ENCODE measurements at places on chromosomes 6 and 20.
A peak's percentile ranks its signal among the peaks of the same experiment; 100 is the strongest.

GRCh38 chr6:9025228-9025627 lies 589.9 kb upstream of the SLC35B3 start:
- DNase-seq, result no peak

DNA sequence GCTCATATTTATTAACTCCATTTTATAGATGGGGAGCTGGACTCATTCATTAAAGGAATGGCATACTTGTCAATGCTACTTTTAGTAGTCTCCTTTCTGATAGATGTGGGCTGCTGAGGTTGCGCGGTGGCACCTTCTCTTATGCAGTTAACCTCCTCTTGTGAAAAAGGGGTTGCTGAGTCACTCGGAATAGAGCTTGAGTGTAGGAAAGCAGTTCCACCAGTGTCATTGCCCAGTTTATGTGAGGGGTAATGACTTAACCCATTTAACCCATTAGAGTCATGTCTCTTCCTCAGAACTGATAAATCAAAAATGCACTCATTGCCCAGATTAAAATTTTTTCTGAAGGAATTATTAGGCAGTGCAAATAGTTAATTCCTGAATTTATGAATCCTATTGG lies 6.3 kb downstream of the MAPK14 start:
- DNase-seq, result no peak

DNA sequence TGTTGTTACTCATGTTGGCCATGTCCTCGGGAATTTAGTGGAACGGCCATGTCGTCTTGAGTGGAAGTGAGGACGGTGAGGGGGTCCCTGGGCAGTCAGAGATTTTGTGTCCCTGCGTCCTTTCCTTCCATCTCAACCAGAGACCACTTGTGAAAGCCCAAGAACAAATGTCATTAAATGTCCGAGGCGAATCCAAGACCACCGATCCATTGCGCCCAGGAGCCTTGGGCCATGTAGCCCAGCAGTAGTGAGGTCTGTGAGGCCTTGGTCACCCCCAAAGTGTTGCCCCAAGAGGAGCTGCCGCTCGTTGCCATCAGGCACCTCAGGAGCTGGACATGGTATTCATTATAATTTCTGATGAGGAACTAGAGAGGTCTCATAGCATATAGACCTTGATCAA lies 17.4 kb upstream of the MICB start:
- DNase-seq, result no peak

- no peak for DNase-seq
Measured at GRCh38 chr20:55741801-55742200, 263.5 kb downstream of the CBLN4 start.

- DNase-seq, result no peak
Measured at GRCh38 chr20:64041781-64042053, 5.7 kb downstream of the C20orf204 start.

- no peak for DNase-seq
Measured at GRCh38 chr6:133298801-133299200, 57.6 kb downstream of the EYA4 start.

DNA sequence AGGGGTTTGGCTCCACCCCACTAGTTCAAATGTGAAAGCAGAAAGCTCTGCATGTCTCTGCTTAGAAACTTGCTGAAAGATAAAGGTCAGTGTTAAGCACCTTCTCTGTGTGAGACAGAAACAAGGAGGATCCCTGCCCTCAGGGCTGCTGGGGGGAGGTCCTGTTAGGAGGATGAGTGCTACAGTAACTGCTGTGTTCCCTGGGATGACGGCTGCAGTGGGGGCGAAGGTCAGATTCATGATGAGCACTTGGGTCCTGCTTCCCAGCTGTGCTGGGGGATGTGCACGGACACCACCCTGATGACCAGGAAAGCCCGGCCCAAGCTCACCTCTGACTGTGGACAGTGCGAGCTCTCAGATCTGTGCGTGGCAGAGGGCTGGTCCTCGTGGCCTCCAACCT lies 252.6 kb downstream of the DLL1 start:
- no peak for DNase-seq

- DNase-seq, result no peak
Measured at GRCh38 chr20:2244993-2245392, 50.8 kb upstream of the TGM3 start.

- DNase-seq, result no peak
Measured at GRCh38 chr6:148173548-148173947, 169.1 kb upstream of the SASH1 start.

GRCh38 chr20:31717478-31718201 lies 5.0 kb downstream of the BCL2L1 start:
- DNase-seq, result no peak

DNA sequence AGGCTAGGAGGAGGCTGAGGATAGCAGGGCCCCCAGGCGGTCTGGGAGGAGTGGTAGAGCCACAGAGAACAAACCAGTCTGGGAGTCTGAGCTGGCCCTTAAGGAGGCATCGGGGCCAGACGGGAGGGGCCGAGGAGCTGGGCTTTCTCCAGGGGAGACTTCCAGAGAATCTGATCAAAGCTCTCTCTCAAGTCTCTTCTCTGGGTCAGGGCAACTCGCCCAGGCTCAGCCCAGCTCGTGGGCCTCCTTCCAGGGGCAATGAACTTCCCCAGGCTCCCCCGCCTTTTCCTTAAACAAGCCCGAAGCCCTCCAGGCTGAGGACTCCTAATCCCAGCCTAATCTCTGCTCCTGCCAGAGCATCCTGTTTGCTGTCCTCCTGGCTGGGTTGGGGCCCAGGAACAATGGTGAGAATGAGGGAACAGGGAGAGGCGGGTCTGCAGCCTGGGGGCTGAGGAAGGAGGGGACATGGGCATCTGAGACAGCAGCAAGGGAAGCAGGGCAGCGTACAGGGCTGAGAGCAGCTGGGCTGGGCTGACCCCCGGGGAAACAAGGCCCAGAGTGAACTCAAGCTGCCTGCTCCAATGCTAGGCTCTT lies 173.6 kb downstream of the ANKRD60 start:
- DNase-seq, result no peak

DNA sequence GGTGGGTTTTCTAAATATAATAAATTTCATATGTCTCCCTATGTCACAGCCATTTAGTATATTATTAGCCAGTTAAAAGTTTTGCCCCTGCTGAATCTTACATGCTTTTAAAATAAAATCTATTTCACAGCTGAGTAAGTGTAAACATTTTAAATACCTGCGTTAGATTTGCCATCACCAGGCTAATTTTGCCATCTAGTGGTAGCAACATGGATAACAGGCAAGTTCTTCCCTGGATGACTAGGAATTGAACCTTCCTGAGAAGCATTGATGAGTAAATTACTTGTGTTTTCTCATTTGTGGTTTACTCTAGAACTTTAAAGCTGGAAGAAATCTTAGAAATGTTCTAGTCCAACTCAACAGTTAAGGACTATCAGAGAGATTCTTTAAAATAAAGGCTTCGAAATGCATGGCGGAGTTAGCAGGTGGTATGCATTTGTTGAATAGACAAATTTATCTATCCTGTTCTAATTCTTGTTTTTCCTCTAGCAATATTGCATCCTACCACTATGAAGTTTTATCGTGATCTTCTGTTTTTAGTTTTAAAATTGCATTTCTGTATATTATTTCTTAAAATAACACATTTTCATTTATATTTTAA lies 2.6 kb downstream of the PRSS35 start:
- DNase-seq, result peak; percentile 26

GRCh38 chr6:163190786-163191185 lies 223.7 kb upstream of the QKI start:
- no peak for DNase-seq

GRCh38 chr20:6576726-6577125 lies 190.8 kb upstream of the BMP2 start:
- no peak for DNase-seq

- no peak for DNase-seq
Measured at GRCh38 chr6:54074578-54075195, 36.6 kb upstream of the MLIP start.

- no peak for DNase-seq
Measured at GRCh38 chr20:31836853-31837608, 8.4 kb downstream of the FOXS1 start.

DNA sequence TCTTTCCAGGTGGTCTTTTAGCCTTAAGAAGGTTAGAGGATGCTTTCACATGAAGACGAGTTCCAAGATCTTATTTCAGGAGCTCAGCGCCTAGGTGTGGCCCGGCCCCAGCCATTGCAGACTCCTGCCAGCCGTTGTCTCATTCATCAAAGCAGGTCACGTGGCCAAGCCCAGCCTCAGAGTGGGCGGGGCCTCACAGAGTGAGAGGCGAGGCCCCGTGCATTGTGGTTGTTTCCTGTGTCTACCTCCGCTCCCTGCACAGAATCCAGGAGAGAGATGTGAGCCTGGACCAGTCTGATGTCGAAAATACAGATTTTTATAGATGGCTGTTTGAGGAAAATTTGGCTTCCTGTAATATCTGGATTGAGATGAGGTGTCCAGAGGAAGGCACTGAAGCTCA lies 49.2 kb upstream of the CST5 start:
- DNase-seq, result no peak

GRCh38 chr6:34249469-34250261 lies 859 bp upstream of the SMIM29 start:
- DNase-seq, result no peak

DNA sequence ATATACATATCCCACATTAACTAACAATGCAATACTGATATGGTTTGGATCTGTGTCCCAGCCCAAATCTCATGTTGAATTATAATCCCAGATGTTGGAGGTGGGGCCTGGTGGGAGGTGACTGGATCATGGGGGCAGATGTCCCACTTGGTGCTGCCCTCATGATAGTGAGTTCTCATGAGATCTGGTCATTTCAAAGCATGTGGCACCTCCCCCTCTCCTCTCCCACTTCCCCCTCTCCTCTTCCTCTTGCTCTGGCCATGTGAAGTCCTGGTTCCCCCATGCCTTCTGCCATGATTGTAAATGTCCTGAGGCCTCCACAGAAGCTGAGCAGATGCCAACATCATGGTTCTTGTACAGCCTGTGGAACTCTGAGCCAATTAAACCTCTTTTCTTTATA lies 71.2 kb downstream of the FYN start:
- DNase-seq, result no peak

DNA sequence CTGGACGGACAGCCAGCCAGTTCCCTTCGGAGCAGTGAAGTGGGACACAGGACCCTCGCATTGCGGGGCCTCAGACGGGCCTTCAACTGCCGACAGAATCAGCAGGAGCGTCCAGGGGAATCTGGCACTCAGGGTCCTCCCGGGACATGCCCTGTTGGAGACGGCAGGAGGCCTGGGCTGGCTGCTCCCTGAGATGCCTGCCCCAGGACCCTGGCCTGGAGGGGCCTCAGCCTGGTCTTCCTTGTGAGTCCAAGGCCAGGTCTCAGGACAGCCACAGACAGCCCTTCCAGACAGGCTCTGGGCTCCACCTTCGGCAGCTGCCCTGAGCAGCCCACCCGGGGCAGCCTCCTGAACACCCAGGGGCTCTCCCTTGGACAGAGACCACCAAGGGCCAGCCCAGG lies 14.6 kb upstream of the HELZ2 start:
- DNase-seq, result no peak

DNA sequence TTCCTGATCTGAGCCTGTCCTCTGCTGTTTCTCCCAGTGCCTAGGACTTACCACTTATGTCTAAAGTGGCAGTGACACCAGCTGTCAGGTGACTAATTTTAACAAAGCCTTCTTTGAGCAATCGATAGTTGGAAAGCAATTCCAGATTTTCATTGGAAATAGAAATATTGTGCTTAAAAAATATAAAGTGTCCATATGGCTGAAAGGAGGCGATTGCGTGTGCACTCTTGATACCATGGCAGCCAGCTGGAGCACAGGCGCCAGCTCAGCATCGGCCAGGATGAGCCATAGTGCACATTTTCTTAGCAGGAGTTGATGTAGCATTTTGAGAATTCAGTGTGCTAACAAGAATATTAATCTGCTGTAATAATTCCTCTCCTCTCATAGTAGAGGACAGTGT lies 70.0 kb downstream of the LRRC1 start:
- no peak for DNase-seq

DNA sequence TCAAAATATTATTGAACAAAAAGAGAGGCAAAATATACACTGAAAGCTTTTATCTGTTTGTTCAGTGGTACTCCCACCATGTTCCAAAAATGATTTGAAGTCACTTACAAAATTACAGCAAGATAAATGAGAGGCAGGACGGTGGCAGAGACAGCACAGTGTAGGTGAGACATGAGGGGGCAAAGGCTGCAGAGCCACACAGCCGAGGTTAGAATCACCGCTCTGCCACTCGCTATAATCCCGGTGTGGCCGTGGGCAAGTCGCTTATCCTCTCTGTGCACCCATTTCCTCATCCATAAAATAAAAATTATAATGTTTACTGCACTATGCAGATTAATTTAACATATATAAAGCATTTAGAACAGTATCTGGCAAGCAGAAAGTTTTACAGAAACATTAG lies 140.1 kb upstream of the BEND6 start:
- no peak for DNase-seq

- no peak for DNase-seq
Measured at GRCh38 chr20:45998761-45999160, 9.9 kb upstream of the MMP9 start.
